Bronchial smooth muscle cell (primary cell): ENCODE measurements at places on chromosomes 2 and 18. TPM values are rescaled to one million over a fixed set of nuclear protein-coding genes. Genes with fewer than 3 reads are reported as not detected.

POTEE gene
- not detected in 2 replicates for total RNA-seq

ANKRD30B gene
- under 0.01 TPM in 1 of 2 replicates, not detected in the other for total RNA-seq

CNOT11 gene
- total RNA-seq = 5.6 and 11.2 TPM in 2 replicates

ALKAL2 gene
- total RNA-seq = not detected in 2 replicates

CDH2 gene
- total RNA-seq = 9.8 and 10.5 TPM in 2 replicates

NCKAP5 gene
- 0.52 and 1.1 TPM in 2 replicates for total RNA-seq
